ENCODE measurements at places on chromosomes 11 and 22.

DNA sequence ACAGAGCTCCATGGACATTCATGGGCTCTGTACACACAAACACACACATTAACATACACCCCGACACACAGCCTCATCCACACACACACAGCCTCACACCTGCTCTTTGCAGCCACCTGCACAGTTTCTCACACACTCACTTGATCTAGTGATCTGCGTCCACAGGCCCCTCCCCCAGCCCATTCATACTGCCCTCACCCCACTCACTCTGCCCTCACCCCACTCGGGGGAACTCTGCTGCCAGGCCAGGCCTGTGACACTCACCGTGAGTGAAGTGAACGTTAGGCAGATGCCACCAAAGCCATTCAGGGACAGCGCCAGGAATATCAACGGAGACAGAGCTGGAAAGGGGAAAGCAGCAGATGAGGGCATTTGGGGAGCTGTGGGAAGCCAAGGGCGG lies 15.0 kb downstream of the SLC43A1 start:
- no peak for DNase-seq

GRCh38 chr11:34182921-34183685 lies 77.7 kb downstream of the NAT10 start:
- DNase-seq = no peak

DNA sequence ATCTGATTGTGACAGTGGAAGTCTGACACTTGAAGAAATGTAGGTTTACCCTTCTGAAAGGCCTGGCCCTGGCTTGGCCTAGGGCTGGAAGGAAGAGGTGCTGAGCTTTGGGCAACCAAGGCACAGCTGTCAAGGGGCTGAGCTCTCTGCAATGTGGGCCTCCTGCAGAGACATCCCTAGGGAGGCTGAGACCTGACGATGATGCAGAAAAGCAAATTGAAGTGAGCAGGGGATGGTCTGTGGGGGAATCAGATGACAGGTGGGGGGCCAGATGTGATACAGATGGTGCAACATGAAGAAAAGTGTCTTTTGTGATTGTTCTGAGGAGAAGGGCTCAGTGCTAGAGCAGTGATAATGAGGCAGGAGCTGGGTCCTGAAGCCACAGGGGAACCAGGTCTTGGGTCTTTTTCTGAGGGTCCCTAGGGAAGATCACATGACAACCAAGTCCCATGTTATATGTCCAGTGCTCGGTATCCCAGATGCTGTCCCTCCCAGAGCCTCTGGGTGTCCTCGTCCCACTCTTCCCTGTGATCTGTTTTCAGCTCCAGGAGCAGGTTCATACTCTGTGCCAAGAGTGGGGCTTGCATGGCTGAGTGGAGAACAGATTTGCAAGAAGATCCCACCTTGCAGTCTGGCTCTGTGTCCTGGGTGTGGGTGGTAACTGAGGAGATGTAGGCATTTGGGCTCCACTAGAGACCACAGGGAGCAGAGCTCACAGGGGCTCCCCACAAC lies 79.9 kb upstream of the VPREB1 start:
- no peak for DNase-seq

GRCh38 chr11:123197711-123198110 lies 2.7 kb upstream of the CLMP start:
- DNase-seq = peak; percentile 97

DNA sequence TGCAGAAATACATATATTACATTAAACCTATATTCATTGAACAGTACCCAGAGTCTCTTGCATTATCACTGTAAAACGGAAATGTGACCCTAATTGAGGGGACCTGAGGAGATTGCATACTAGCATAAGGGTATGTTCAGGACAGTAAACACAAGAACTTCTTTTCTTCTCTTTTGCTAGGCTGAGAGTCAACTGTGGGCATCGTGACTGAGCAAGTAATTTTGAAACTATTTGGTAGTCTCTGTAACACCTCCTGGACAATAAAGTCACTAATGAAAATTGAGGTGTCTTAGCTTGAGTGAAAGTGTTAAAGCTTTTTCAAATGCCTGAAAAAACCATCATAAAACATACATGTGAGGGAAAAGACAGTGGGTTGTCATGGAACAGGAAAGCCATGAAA lies 90.9 kb downstream of the PDHX start:
- DNase-seq = no peak

- DNase-seq = no peak
Observed at GRCh38 chr11:29127461-29127860, 889.4 kb downstream of the KCNA4 start.

DNA sequence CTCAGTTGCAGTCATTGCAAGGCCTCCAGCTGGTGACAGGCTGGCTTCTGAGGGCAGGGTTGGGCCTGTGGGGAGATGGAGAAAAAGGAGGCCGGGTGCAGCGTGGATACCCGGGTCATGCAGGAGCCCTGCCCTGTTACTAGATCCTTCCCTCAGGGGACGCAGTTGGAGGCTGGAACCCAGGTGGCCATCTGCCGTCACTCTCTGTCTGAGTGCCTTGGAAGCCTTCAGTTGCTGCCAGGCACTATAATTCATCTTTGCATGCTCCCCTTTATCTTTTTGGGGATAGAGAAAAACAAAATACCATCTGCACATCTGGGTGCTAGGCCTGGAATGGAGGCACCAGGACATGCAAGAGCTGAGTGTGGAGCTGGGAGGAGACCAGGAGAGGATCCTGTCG lies 82.7 kb downstream of the TP53I11 start:
- DNase-seq = no peak

- DNase-seq = peak; percentile 25
Observed at GRCh38 chr22:31496735-31497146, 405 bp downstream of the SFI1 start.

- peak; percentile 5 for DNase-seq
Observed at GRCh38 chr22:38655519-38656255, 505 bp downstream of the FAM227A start.

- DNase-seq = no peak
Observed at GRCh38 chr11:134071306-134071705, 2.4 kb downstream of the JAM3 start.

- no peak for DNase-seq
Observed at GRCh38 chr11:73001615-73002014, 140.5 kb downstream of the FCHSD2 start.

DNA sequence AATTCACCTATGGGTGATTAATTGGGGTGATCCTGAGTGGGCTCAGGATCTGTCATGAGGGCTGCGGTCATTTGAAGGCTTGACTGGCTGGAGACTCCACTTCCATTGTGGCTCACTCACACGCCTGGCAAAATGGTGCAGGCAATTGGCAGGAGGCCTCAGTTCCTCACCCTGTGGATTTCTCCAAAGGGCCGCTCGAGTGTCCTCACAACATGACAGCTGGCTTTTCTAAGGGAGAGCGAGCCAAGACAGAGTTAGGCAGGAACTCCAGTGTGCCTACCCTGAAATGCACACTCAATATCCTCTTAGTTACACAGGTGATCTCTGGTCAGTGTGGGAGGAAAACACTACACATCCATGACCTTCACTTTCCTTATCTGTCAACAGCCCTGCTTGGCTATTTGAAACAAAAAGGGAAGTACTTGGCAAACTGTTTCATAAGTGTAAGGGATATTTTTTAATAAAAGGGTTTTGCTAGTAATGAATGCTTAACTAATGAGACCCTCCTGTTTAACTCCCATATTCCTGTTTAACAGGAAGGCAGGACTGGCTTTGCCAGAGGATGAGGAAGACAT lies 25.7 kb downstream of the OSBP2 start:
- DNase-seq = no peak

- DNase-seq = no peak
Observed at GRCh38 chr11:2134022-2135010, 4.9 kb downstream of the IGF2 start.

- no peak for DNase-seq
Observed at GRCh38 chr11:109416601-109417000, 5.4 kb upstream of the C11orf87 start.

DNA sequence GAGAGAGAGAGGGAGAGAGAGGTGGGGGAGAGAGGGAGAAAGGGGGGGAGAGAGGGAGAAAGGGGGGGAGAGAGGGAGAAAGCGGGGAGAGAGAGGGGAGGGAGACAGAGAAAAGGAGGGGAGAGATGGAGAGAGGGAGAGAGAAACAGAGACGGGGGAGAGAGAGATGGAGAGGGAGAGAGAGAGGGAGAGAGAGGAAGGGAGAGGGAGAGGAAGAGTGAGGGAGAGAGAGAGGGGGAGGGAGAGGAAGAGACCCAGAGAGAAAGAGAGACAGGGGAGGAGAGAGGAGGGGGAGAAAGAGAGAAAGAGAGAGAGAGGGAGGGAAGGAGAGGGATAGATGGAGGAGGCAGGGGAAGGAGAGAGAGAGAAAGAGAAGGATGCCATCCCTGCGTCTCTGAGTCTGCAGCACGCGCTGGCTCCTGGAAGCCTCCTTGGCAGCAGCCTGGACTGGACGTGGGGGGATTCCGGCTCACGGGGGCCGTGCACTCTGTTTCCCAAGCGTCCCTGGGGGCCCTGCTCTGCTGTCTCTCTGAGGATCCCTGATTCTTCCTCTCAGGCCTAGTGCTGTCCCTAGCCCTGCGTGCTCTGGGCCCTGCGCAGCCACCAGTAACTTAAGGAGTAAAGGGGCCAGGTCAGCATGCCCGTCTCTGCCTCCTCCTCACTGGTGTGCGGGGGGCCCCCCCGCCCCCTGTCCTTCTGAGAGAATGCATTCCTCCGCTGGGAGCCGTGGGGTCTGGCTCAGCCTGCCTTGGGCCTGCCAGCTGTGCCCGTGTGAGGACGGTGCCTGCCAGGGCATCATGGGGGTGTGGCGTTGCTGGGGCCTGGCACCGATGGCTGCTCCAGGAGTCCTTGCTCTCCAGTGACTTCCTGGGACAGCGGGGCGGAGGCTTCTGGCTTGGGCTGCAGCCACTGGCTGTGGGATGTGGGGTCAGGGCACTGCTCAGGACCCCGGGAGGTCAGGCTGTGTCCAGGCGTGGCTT lies 429.5 kb downstream of the TBC1D22A start:
- no peak for DNase-seq

DNA sequence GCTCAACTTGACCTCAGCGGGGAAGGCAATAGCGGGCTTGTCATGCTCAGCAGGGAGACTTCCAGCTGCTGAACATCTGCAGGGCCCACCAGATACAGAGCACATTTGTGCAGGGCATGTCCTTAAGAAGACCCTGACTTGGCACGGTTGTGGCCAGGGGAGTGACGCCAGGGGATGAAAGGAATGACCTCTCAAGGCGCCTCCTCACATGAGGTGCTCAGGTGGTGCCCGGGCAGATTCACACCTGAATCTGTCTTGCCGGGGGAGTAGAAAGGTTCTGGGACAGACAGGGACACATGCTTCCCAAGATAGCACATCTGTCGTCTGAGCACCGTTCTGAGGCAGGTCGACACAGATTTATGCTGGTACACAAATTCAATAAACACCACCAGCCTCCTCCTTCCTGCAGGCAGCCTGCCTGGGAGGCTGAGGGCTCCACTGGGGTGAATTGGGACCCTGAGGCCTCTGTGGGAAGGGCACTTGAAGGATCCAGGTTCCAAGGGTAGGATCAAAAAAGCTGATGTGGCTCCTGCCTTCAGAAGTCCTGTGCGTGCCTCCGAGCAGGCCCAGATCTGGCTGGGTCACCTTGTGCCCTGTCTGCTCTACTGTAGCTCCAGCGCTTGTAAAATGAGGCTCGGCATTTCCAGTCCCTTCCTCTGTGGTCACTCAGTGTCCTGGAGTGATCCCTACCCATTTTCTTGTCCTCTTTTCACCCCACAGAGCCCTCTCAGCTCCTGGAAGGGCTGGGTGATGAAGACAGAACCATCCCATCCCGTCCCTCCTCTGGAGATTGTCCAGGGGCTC lies 49.6 kb upstream of the NECTIN1 start:
- DNase-seq = no peak

DNA sequence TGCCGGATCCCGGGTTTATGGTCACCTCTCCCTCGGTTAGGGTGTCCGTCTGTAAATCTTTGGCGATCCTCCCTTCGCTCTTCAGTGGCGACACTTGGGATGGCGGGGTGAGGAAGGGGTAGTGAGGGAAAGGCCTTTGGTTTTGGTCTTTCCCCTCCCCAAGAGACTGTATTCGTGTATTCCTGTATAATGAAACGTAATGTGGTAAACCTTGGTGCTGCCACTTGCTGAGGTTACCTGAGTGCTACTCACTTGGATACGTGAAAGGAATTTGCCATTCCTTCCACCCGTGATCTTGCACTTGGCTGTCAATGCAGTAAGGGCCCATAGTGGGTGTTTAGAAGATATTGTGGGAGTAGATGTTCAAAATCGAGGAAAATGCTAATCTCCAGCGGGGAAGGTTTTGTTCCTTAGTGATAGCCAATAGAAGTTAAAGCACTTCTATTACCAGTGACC lies 578 bp upstream of the NUP160 start:
- no peak for DNase-seq

GRCh38 chr11:61082931-61083531 lies 19.3 kb upstream of the CD5 start:
- no peak for DNase-seq

GRCh38 chr11:100681064-100681502 lies 6.0 kb upstream of the ARHGAP42 start:
- peak; percentile 25 for DNase-seq

GRCh38 chr11:12143461-12144258 lies 33.3 kb downstream of the MICAL2 start:
- no peak for DNase-seq

GRCh38 chr11:118957549-118957948 lies 1.5 kb downstream of the UPK2 start:
- DNase-seq = no peak

DNA sequence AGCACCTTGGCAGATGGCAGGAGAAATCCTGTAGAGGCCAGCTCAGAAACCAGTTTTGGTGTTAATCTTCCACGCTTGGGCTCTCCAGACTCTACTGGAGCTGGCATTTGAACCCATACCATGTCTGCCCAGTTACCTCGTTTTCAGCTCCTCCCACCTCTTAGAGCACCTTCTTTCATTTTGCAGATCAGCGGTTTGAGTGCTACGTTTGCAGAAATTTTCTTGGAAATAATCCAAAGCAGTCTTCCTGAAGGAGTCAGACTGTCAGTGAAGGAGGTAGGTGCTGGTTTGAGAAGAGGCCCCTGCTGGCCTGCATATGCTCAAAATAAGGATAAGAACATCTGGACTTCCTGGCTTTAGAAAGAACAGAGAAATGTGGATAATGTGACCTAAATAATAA lies 13.7 kb downstream of the COA4 start:
- no peak for DNase-seq

GRCh38 chr11:3357302-3357701 lies 21.6 kb downstream of the ZNF195 start:
- no peak for DNase-seq

- DNase-seq = no peak
Observed at GRCh38 chr11:43751726-43752125, 71.2 kb downstream of the HSD17B12 start.

GRCh38 chr11:64247729-64248531 lies 1.2 kb upstream of the PPP1R14B start:
- DNase-seq = no peak

DNA sequence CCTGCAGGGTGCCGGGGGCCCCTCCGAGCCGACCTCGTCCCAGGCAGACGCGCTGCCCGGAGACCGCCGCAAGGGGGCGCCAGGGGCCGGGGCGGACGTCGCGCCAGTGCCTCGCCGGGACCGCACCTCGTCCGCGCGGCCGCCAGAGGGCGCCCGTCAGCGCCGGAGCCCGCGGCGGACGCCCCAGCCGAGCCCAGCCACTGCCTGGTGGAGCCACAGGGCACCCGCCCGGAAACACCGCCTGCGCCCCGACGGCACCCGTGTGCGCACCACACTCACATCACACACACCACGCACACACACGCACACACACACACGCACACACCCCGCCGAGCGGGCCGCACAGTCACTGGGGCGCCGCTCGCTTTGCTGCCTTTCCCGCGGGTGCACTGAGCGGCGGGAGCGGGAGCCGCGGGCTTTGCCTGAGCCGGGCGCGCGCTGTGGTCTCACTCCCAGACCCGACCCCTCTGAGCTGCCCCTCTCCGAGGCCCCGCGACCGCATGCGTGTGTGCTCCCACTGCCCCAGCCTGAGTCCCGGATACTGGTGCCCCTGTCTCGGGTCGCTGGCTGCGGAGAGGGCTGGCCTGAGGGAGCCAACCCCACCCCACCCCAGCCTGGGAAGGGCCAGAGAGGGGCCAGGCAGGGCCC lies 449.3 kb downstream of the OPCML start:
- no peak for DNase-seq
